ENCODE measurements at places on chromosomes 12 and 14.

DNA sequence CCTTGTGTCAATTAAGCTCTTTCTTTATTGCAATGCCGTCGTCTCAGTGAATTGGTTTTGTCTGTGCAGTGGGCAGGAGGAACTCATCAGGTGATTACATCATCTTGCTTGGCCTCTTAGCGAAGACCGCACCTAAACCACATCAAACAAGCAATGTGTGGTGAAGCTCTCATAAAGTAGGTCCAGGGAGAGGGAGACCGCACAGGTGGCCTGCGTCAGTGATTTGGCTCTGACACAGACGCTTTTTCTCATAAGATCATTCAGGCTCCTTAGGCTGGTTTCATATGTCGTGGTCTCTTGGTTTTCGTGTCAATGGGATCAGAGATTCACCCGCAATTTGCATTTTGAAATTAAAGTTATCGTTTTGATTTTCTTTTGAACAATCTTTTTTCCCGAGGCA is 6.7 kb upstream of the TESC start:
- DNase-seq = peak; percentile 81

DNA sequence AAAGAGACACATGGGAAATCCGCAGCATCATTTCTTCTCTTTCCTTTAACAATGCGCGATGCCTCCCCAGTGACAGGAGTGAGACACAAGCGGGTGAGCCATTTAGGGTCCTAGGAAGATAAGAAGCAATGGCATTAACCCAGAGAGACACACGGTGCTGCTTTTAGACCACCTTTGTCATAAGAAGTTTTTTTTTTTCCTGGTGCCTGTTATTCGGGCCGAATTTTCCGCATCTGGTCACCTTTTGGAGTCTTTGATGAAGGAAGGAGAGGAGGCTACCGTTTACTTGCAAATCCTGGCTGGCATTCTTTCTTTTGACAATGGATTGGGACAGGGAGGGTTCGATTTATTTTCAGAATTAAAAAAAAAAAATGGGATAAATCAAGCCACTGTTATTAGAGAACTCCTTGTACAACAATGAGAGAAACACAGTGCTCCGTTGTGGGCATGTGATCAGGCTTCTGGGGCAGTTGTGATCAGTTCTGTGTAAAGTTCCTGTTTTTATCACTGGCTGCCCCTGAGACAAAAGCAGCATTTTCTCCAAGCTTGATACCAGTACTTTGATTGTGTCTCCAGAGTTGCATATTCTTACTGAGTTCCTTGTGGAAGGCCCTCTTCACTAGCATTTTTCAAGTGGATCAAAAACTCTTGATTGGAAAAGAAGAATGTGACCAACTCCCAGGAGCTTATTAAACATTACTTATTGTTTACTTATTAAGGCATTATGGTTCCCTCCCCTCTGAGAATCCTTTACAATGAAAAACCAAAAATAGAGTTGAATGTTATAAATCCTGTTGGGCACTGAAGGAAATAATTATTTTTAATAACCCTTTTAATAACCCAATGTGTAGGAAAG is 1.1 kb downstream of the DIP2B start:
- DNase-seq = peak; percentile 28

- no peak for DNase-seq
Observed at GRCh38 chr12:116381240-116381743, 103.8 kb upstream of the MED13L start.

GRCh38 chr12:133129368-133130037 is 571 bp downstream of the ZNF891 start:
- peak; percentile 47 for DNase-seq

- DNase-seq = no peak
Observed at GRCh38 chr14:22492622-22493542, 96.1 kb downstream of the DAD1 start.
